Activated CD8-positive, alpha-beta T cell treated with anti-CD3 and anti-CD28 coated beads, Interleukin-2, amount 10 ng/mL, durations not matched to agents 7 days and 5 days (primary cell): ENCODE measurements at places on chromosomes 5 and 9.
A peak's percentile ranks its signal among the peaks of the same experiment; 100 is the strongest.

DNA sequence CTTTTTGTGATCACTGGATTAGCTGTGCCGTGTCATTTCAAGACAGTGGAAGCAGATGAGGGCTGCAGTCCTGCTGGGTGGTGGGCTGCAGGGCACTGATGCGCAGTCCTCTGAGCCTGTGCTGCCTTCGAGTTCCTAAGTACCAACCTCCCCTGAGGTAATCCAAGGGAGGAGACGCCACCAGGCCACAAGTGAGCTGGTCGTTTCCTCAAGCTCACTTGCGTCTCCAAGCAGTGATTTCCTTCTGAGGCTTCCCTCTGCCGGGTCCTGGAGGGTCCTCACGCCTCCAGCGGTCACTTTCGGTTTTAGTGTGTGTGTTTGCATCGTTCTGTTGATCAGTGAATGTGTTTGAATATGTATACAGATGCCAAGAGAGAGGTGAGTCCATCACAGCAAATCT lies 115.7 kb downstream of the TRIO start:
- DNase-seq = no peak

GRCh38 chr5:145502906-145503305 lies 332.2 kb downstream of the PRELID2 start:
- DNase-seq = no peak

- no peak for DNase-seq
These were observed 19.2 kb downstream of the IRF1 start for GRCh38 chr5:132471151-132471907.

DNA sequence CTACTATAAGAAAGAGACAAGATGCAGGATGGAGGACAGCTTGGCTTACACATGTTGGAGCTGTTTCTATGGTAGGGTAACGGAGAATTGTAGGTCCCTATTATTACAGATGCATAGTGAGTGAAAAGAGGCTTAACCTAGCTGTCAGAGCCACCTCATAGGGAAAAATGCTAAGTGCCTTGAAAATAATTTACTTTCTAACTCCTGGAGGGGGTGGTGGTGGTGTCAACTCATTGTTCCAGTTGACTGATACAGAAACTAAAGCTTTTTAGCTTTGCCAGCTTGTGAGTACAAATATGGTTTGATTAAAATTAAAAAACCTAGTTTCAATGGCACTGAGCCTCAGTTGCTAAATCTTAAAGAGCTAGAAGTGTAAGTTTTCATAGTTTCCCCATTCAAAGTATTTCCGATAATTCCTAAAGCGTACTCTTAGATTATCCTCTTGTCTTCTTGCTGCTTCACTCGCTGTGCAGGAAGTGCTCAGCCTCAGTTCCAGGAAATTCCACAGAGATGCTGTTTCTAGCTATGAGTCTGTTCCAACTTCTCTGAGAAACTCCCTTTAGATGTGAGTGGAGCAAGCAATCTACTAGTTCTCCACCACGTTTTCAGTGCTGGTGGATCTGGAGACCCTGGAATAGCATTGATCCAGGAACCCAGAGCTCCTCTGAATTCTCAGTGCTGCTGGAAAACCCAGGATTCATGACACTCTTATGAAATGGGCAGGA lies 265.2 kb downstream of the DMAC1 start:
- peak; percentile 29 for DNase-seq

DNA sequence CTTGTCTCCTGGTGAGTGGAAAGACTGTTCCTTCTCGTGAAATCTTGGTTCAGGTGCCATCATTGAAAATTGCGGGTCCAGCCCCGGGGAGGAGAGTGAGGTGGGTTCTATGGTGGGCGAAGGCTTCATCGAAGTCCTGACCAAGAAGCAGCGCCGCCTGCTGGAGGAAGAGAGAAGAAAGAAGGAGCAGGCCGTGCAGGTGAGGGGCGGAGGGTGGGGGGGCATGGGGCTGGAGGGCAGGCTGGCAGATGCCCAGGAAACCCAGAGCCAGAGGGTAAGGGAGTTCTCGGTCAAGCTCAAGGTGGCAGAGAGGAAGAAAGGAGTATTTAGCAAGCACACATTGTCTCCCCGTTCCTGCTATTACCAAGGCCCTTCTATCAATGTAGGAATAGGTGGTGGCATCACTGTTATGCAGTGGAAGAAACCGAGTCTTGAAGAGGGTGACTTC lies 24.3 kb upstream of the POMT1 start:
- peak; percentile 67 for DNase-seq

- no peak for DNase-seq
These were observed 29.6 kb upstream of the UGCG start for GRCh38 chr9:111866976-111867375.

DNA sequence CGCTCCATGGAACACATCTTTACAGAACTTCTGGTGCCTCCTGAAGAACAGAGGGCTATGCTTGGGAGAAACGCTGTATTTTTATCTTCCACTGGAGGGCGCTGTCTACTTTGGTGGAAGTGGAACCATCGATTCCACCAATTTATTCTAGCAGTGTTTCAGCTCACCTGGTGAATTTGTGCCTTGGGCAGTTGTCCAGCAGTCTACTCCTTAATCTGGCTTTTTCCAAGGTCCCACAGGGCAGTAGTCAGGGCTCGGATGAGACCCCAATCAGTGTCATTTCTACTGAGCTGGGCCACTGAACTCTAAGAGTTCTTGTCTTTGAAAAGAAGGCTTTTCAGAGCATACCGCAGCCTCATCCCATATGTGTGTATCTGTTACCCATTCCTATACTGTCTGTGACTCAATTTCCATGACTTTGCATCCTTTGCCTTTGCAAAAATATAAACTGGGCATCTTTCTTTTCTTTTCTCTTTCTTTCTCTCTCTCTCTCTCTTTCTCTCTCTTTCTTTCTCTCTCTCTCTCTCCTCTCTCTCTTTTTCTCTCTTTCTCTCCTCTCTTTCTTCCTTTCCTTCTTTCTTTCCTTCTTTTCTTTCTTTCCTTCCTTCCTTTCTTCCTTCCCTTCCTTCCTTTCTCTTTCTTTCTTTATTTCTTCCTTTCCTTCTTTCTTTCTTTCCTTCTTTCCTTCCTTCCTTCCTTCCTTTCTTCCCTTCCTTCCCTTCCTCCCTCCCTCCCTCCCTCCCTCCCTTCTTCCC lies 138.4 kb upstream of the ZNF618 start:
- peak; percentile 51 for DNase-seq

GRCh38 chr5:114634967-114635901 lies 273.4 kb downstream of the KCNN2 start:
- no peak for DNase-seq

GRCh38 chr9:135850737-135851136 lies 56.6 kb downstream of the CAMSAP1 start:
- no peak for DNase-seq

DNA sequence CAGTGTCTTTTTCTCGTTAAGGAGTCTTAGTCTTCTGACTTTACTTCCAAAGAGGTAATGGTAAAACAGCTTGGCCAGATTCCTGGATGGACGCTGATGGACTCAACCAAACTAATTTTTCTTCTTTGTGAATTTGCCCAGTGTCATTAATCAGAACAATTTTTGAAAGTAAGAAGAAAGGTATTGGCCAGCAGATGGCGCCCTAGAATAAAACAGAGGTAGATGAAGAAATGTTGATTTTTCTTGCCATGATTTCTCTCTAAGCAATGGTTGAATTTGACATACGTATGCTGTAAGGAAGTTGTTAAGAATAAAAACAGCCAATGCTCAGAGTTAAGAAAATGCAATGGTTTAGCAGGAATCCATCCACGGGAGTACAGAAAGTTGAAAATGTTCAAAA lies 500.0 kb downstream of the DIRAS2 start:
- peak; percentile 65 for DNase-seq

DNA sequence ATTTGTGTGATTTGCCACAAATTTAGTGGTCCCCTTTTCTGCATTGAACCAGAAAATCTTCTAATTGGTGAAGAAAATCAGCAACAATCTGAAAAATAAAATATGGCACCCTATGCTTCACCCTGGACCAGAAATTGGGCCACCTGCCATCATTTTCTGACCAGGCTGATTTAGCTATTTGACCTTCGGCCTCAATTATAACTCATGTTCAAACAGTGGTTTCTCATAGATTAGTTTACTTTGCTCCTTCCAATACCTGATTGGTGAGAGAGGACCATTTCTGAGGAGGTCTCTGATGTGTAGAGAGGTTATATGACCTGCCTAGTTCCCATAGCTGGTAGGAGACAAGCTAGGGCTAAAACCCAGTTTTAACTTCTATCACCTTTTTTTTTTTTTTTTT lies 59.0 kb downstream of the PTTG1 start:
- DNase-seq = no peak

DNA sequence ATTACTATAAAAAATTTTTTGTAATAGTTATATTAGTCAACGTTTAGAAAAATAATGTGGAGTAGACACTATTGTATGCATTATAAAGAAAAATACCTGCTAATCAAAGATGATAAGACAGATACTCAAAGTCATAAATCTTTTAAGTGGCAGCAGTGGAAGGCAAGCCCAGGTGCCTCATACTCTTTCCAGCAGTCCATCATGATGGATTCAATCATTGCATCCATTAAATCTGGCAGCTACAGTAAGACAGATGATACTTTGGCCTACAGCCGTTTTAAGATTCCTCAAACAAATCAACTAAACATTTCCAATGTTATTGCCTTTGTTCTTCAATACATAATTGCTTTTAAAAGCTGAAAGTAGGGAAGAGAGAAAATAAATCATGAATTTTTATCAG lies 1392.9 kb upstream of the NUDT12 start:
- DNase-seq = no peak

GRCh38 chr5:83253720-83254119 lies 176.4 kb downstream of the XRCC4 start:
- DNase-seq = no peak

DNA sequence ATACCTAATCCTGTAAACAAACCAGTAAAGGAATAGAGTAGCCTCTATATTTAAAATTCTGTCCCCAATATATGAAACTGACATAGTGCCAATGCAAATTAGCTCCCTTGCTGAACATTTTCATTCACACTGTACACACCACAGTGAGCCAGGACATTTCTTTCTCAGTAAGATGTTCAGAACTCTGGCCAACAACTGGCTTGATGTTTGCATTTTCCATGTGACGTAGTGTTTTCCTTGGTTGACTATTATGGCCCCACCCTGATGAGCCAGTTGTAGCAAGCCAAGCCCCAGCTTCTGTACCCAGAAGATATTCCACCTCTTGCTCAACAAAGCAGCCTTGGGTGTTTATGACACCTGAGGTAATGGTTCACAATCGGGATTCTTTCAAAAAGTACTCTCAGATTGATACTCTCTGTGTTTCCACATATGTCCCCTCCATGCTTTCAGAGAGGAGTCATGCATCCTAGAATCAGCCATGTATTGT lies 17.7 kb upstream of the ANXA1 start:
- DNase-seq = no peak

DNA sequence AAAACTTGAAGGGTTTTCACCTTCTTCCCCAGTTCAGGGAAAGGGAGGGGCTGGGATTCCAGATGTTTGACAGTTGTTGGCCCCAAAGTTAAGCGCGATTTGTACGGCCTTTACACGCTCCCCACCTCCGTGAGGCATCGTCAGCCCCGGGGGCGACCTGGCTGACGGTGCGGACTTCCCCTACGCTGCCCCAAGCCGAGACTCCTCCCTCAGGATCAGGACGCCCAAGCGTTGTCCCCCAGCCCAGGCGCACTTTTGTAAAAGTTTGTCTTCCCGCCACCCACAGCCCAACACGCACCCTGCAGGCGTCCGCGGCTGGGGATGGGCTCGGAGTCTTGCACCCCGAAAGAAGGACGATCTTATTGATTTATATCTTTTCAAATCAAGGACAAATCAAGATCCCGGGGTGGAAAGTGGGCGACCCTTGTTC lies 713 bp downstream of the MOB3B start:
- peak; percentile 50 for DNase-seq

GRCh38 chr5:154514331-154514730 lies 36.3 kb upstream of the HAND1 start:
- no peak for DNase-seq

- DNase-seq = no peak
These were observed 141.3 kb upstream of the ZNF618 start for GRCh38 chr9:113734826-113735225.

DNA sequence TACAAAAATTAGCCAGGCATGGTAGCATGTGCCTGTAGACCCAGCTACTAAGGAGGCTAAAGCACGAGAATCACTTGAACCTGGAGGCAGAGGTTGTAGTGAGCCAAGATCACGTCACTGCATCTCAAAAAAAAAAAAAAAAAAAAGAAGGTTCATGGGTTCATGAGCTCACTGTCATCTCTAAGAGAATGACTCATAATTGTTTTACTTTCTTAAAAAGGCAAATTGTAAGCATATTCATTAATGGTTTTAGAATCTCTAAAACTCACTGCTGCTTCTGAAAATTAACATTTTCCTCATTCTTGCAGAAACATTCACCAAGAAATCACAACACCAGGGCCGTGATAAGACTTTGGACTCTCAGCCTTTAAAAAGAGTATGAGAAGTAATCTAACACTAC lies 103.6 kb downstream of the GNA14 start:
- no peak for DNase-seq

GRCh38 chr9:106868565-106868964 lies 5.6 kb downstream of the ZNF462 start:
- DNase-seq = no peak

GRCh38 chr9:98132806-98133631 lies 14.0 kb upstream of the TRIM14 start:
- no peak for DNase-seq

- no peak for DNase-seq
These were observed 839.9 kb downstream of the MAT2B start for GRCh38 chr5:164345173-164345849.

- DNase-seq = peak; percentile 37
These were observed 82.0 kb upstream of the ITGA1 start for GRCh38 chr5:52705720-52706119.

DNA sequence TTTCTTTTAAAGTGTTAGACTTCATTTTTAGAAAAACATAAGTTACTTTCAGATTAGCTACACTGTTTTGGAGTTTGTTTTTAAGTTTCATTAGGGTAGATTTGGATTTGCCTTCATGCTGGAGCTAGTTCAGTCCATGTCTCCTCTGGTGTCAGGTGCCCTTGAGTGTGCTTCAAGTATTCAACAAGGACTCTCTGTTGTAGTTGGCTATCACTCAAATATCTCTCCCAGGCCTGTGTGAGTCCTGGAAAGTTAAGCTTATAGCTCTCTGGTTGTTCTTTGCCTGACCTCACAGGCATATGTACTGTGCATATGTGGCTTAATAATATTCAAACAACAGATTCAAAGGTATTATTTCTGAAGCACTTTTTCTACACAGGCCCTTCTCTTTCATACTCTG lies 45.4 kb downstream of the PTBP3 start:
- DNase-seq = no peak

GRCh38 chr9:132879457-132880323 lies 992 bp downstream of the SPACA9 start:
- peak; percentile 60 for DNase-seq

GRCh38 chr9:131496844-131497405 lies 5.8 kb upstream of the POMT1 start:
- DNase-seq = no peak

- no peak for DNase-seq
These were observed 307.7 kb upstream of the ADAMTS16 start for GRCh38 chr5:4832471-4832870.
